ENCODE measurements at places on chromosomes 11 and 22.
A peak's percentile ranks its signal among the peaks of the same experiment; 100 is the strongest.

GRCh38 chr22:27877501-27877900 is 41.6 kb downstream of the PITPNB start:
- no peak for DNase-seq

- DNase-seq: no peak
These were observed 23.0 kb downstream of the USP47 start for GRCh38 chr11:11864803-11865202.

DNA sequence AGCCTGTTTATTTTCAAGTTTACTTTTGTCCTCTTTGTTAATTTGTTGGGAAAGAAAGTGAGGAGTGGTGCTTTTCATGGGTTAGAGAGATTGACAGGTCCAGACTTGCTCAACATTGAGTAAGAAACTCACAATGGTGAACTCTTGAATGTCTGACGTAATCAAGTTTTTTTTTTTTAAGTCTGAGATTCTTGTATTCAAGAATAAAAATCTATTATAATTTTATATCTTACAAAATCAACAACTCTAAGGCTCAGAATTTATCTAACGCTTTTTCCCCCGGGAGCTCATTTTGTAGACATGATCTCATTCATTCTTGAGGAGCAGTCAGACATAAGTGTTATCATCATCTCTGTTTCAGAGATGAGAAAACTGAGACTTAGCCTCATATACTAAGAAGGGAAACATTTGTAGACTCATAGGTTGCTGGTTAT is 39.1 kb upstream of the SPTBN2 start:
- no peak for DNase-seq

DNA sequence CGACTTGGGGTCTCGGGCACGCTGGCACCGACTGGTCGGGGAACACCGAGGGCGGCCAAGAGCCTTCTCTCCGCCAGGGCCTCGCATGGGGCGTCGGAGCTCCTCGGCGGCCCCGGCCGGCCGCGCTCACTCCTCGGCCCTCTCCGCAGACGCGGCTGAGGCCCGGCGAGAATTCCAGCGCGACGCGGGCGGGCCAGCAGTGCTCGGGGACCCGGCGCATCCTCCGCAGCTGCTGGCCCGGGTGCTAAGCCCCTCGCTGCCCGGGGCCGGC is 5.6 kb downstream of the TBX1 start:
- no peak for DNase-seq

GRCh38 chr11:111378861-111379601 is at the start of gene POU2AF1:
Gene POU2AF1, minus strand, starts transcription at chr11:111379275. Its CDS starts 98 bp downstream, at chr11:111379177.
- DNase-seq: no peak

GRCh38 chr11:127339376-127339775 is 338.8 kb upstream of the KIRREL3 start:
- DNase-seq: no peak

- no peak for DNase-seq
These were observed 8.8 kb downstream of the GGA1 start for GRCh38 chr22:37617431-37617830.

DNA sequence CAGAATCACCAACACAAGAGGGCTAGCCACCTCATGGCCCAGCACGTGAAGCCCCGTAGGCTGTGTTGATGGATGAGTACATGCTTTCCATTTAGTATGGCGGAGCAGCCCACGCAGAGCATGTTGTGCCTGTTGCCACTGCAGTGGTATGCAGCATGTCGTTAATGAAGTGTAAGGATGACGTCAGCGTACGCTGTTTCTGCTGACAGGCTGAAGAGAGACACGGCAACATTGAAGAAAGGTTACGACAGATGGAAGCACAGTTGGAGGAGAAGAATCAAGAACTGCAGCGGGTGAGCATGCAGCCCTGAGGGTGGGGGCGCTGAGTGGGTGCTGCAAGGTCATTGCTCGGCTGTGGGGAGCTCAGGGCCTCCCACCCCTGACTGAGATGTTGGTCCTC is 62.8 kb downstream of the PPFIA1 start:
- DNase-seq: no peak

DNA sequence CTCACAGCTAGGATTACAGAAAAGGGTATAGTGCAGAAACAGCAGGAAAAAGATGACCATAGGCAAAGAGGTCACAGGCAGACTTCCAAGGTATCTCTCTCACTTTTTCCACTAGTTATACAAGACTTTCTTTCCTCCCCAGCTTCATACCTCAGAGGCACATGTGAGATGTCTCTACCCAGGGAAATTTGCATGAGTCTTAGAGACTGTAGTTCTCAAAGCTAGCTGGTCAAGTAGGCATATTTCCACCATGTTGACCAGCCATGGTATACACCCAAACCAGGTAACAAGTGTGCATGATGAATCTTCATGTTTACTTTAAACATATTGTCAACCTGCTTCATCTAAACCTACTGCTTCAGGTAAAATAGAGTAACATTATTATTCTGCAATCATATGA is 27.9 kb downstream of the PRMT3 start:
- DNase-seq: no peak

DNA sequence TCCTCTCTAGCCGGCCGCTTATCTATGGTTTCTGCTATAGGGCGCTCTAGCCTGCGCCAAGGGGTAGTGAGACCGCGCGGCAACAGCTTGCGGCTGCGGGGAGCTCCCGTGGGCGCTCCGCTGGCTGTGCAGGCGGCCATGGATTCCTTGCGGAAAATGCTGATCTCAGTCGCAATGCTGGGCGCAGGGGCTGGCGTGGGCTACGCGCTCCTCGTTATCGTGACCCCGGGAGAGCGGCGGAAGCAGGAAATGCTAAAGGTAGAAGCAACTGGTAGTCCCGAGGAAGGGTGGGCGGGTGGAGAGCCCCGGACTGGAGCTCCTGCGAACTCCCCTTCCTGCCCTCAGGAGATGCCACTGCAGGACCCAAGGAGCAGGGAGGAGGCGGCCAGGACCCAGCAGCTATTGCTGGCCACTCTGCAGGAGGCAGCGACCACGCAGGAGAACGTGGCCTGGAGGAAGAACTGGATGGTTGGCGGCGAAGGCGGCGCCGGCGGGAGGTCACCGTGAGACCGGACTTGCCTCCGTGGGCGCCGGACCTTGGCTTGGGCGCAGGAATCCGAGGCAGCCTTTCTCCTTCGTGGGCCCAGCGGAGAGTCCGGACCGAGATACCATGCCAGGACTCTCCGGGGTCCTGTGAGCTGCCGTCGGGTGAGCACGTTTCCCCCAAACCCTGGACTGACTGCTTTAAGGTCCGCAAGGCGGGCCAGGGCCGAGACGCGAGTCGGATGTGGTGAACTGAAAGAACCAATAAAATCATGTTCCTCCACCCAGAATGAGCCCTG is at the start of the genes LBHD1 and UQCC3:
TSS of gene LBHD1 (minus strand) at position 660 of the 782 bp plus-strand sequence. CDS start 2,236 bp downstream, outside the sequence.
TSS of gene UQCC3 (plus strand) at position 66 of the 782 bp plus-strand sequence. CDS start at position 139, 73 bp downstream.
- peak; percentile 88 for DNase-seq

- DNase-seq: peak; percentile 74
These were observed 6.4 kb downstream of the DRD2 start for GRCh38 chr11:113468726-113469345.

GRCh38 chr11:110907629-110908028 is 195.4 kb upstream of the ARHGAP20 start:
- DNase-seq: no peak

DNA sequence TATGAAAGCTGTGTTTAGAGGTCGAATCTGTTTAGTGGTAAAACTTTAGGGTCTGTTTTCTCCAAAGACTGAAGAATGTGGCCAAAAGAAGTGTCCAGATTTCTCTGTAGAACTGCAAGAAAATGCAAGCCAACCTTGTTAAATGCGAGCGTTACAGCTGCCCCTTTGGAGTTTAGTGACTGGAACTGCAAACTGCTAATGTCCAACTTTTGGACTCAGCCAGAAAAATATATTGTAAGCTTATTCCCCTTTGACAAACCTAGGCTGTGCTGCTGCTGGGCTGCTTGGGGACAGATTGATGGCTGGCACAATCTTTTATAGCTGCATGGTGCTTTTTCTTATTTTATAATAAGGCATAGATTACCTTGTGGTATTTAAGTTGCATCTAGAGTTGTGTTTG is 3.9 kb downstream of the TEAD1 start:
- no peak for DNase-seq

DNA sequence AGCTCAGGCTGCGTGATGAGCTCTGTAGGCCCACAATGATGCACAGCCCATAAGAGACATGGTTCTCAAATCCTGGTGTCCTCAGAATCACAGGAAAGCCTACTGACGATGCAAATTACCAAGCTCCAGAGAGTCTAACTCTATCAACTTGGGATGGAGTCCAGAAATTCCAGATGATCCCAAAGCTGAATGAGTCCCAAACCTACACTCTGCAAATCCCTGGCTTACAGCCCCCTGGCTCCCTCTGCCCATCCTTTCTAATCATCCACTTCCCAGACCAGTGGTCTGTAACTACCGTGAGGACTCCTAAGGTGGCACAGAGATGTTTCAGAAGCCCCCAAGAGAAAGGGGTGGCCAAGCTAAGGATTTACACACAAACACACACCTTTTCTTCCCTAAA is 13.5 kb downstream of the ARFGAP2 start:
- DNase-seq: no peak
